ENCODE measurements at places on chromosomes 16 and 17.

GRCh38 chr17:73589363-73589980, 54.8 kb downstream of the SDK2 start:
- DNase-seq: no peak

DNA sequence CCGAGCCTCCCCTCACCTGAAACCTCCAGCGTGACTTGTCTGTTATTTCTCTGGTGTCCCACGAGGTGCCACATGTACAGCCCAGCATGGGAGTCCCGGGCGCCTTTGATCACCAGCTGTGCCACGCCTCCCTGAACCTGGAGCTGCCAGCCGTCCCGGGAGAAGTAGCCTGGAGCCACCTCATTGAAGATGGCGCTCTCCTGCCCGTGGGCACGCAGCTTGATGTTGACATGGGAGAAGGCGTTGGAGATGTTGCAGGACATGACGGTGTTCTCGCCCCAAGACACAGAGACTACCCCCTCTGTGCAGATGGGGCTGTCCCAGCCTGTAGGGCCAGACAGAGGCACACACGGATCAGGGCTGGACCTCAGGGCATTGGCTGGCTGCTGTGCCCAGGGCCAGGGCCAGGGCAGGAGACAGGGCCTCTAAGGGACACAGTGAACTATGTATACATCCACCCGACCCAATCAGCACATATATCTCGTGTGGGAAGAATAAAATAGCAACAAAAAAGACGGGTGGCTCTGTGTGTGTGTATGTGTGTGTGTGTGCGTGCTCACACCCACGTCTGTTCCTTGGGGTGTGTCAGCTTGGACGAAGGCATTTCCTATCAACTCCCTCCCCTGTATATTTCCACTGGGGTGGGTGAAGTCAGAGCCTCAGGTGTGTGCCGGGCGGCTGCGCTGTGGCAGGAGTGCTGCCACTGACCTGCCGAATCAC, 7.3 kb upstream of the CD7 start:
- DNase-seq: no peak

DNA sequence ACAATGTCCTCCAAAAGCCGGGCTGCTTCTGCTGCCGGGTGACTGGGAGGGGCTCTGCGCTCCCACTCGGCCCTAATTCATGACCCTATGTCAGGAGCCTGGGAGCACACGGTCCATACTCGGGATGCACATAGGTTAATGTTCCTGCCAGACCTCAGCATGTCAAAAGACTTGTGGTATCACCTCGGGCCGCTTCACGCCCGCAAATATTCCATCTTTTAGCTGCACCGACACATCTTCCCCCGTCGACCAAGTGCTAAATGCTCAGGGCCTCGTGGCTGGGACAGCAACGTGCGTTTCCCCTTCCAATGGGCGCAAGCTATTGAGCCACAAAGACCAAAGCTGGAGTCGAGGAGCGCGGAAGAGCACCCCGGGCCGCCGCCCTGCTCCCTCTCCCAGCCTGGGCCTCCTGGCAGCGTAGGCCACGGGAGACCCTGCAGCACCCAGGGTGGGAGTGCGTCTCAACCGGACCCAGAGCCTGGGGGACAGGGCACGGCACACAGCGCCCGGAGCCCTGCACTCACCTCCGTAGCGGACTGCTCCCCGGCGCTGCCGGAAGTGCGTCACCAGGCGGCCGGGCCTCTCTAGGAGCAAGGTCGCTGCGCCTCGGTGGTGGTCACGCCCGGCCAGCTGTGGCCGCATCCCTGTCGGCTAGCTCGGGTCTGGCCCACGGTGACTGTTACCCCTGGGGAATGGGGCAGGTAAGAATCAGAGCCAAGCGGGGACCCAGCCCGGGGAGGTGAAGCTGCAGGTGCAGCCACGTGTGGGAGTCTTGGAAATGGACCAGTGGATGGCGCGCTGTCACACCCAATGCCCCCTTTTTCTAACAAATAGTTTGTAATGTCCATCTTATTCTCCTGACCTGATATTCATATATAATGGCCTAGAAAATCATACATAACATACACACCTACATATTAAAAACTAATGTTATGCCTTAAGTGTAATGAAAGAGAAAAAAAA, at the start of gene ZNF23:
Gene ZNF23, minus strand, starts transcription at position 562 of the 963 bp plus-strand sequence. CDS start 5,451 bp downstream, outside the sequence.
- DNase-seq: peak; percentile 57

- no peak for DNase-seq
Measured at GRCh38 chr17:64166876-64167275, 36.9 kb upstream of the ERN1 start.

GRCh38 chr16:86366481-86366880, 143.8 kb upstream of the FOXF1 start:
- DNase-seq: no peak

DNA sequence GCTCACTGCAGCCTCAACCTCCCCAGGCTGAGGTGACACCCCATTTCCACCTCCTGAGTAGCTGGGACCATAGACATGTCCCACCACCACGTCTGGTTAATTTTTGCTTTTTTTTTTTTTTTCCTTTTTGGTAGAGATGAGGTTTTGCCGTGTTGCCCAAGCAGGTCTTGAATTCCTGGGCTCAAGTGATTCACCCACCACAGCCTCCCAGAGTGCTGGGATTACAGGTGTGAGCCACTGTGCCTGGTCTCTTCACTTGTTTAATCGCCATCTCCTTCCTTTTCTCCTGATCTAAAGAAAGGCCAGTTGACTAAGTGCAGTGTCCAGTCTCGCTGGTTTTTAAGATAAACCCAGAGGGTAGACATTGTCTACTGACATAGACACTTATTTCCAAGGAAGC, 152.0 kb downstream of the C16orf95 start:
- DNase-seq: no peak

DNA sequence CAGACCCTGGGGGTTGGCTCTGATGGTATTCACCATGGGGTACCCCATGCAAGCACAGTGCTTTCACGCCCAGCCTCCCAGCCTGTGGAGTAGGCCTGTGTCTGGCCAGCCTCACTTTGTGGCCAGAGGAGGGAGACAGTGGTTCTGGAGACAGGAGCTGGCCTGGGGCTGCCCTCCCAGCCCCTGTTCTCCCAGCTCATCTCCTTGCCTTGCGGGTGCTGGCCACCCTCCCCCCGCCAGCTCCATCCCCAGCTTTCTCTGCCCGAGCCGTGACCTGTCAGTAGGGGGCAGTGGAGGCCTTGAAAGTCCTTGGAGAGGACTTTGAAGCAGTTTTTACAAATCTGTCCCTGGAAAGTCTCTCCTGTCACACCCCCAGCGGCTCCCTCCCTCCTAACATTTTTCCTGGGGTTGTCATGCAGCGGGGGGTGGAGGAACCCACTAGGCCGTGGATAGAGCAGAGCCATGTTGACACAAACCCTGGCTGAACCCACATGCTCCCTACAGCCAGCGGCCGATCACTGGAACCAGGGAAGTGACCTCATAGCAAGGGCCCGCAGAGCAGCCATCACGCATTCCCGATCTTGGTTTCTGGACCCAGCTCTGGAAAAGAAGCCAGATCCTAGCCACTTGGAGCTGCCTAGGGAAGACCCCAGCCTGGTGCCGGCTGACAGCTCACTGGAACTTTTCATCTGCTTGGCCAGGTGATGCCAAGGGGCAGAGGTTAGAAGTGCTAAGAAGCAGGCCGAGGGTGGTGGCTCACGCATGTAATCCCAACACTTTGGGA, 289.4 kb downstream of the SEC14L1 start:
- DNase-seq: peak; percentile 69

- DNase-seq: no peak
Measured at GRCh38 chr16:1916640-1916990, 1.6 kb downstream of the HS3ST6 start.

GRCh38 chr16:83915491-83915890, 16.6 kb downstream of the MLYCD start:
- DNase-seq: no peak

- no peak for DNase-seq
Measured at GRCh38 chr17:67438667-67439066, 61.6 kb downstream of the PITPNC1 start.

DNA sequence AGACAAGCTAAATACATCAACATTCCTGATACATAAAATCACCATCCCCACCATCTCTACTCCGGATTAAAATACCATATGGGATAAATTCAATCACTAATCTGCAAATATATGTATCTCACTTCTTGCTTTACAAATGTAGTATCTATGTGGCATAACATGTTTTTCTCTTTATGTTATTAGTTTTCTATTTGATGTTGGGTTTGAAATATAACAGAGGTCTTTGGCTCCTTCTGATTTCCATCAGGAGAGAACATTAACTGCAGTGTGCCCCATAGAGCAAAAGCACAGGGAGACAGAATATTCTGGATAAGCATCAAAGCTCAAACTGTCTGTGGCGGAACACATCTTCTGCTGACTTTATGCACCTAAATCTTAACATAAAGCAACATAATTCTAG, 547.2 kb upstream of the CDH8 start:
- DNase-seq: no peak

- DNase-seq: no peak
Measured at GRCh38 chr17:41642252-41643156, 18.1 kb upstream of the KRT17 start.

DNA sequence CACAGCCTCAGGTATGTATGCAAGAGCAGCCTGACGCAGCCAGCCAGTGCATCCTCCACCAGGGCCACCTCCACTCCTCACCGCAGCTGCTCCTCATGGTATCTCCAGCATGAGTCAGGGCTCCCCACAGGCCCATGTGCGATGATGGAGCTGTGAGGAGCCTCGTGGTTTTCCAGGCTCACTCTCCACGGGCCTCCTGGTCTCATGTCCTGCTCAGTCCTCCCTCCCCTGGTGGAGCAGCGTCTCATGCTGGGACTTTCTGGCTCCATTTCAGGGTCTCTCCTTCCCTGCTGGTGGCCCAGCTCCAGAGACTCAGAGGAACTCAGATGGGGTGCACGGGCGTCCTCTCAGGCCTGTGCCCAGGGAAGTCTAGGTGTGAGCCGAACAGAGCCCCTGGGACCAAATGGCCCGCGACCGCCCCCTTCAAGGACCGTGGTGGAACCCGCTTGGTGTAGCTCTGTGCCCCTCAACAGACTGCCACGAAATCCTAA, 70.4 kb downstream of the METRNL start:
- DNase-seq: no peak

DNA sequence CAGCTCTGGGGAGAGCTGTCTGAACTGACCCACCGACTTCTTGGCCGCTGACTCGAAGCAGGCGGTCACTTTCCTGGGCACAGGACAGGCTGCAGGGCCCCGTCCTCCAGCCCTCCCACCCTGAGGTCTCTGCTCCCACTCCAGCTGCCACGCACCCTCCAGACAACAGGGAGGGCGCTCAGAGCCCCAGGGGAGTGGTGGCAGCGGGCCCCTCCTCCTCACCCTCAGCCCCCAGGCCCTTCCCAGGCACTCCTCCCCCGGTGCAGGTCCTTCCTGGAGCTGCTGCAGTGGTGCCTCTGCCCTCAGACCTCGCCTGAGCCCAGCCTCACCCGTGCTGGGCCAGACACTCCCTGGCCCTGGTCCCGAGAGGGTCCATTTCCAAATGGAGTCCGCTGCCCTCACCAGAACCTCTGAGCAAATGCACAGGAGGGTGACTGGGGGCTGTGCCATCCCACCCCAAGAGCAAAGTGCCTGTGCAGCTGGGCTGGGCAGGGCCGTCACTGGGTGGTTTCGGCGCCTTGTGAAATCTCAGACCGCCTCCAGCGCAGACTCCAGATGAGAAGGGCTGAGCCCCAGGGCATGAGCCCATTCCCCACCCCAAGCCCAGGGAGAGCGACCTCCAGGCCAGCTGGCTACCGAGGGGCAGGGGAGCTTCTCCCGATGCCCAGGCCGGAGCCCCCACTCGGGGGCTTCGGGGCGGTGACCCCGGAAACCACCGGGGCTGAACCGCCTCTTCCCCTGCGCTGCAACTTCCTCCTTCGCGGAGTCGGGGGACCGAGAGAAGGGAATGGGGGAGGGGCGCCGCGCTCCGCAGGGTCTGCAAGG, 717 bp downstream of the CYBA start:
- no peak for DNase-seq

DNA sequence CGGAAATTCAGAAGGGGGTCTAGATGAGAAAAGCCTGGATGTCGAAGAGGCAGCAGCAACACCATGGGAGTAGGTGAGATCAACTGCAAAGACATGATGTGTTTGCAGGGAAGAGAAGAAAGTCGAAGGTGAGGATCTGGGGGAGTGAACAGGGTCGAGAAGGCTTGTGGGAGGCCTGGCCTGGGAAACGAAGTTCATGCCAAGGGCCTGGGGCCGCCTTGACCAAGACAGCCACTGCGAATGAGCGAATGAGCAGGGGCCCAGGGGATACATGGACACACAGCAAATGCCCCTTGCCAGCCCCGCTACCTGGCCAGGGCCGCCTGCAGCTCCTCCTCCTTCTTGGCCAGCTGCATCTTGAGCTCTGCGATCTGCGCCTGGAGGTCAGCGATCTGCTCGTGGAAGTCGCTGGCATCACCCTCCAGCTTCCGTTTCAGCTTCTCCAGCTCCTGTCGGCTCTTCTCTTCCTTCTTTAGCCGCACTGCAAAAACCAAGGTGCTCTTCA, 87.1 kb downstream of the NDE1 start:
- no peak for DNase-seq

DNA sequence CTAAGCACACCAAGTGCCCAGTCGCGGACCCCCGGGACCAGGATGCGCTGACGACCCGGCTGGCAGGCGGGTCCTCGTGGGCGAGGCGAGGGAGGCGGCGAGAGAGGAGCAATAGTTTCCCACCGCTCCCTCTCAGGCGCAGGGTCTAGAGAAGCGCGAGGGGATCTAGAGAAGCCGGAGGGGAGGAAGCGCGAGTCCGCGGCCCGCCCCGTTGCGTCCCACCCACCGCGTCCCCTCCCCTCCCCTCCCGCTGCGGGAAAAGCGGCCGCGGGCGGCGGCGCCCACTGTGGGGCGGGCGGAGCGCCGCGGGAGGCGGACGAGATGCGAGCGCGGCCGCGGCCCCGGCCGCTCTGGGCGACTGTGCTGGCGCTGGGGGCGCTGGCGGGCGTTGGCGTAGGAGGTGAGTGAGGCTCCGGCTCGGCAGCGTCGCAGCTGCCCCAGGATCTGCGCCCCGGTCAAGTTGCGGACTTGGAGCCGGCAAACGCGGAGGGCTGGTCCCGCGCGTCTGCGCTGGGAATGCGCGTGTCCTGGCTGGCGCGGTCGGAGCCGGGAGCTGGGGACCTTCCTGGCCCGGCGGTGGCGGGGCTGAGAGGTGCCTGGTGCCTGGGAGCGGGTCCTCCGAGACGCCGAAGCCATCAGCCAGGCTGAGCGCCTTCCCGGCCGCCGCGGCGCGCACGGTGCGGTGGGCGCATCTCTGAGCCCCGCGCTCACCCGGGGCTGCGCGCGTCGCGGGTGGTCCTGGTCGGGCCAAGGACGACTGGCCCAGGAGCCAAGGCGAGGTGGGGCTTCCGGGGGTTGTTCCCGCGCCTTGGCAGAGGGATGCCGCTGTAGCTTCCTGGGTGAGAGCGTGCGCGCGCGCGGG, at the start of gene ITGB3:
Gene ITGB3, plus strand, starts transcription at position 287 of the 862 bp plus-strand sequence. Its CDS starts 35 bp downstream, at position 322.
- peak; percentile 9 for DNase-seq

DNA sequence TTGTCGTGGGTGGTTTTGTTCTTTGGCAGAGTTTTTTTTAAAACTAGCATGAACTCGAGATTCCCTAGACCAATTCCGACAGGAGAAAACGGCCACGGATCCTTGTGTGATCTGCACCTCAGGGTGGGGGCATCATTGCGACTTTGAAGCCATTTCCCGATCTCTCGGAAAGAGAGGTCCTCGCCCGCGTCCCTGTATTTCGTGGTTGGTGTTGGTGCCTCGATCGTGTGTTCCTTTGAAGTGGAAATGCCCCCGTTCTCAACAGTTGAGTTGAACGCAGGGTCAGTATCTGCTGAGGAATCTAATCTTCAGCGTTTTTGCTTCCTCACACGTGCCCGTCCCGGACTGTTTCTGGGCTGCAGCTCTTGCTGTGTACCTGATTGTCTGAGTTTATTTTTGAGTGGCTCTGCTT, 1.1 kb downstream of the CRAMP1 start:
- no peak for DNase-seq

GRCh38 chr17:49447628-49448302, 33.1 kb upstream of the PHB1 start:
- DNase-seq: no peak

GRCh38 chr17:1989135-1989534, 36.0 kb downstream of the RTN4RL1 start:
- no peak for DNase-seq

- DNase-seq: no peak
Measured at GRCh38 chr17:2972749-2973148, 90.7 kb downstream of the OR1D5 start.

All from stimulated activated CD8-positive, alpha-beta memory T cell treated with anti-CD3 and anti-CD28 coated beads, Interleukin-7, amount 100 ng/mL, for 4 hours (primary cell).